DMS79 (cell line): ENCODE measurements at places on chromosomes 5 and 9.
A peak's percentile ranks its signal among the peaks of the same experiment; 100 is the strongest.

DNA sequence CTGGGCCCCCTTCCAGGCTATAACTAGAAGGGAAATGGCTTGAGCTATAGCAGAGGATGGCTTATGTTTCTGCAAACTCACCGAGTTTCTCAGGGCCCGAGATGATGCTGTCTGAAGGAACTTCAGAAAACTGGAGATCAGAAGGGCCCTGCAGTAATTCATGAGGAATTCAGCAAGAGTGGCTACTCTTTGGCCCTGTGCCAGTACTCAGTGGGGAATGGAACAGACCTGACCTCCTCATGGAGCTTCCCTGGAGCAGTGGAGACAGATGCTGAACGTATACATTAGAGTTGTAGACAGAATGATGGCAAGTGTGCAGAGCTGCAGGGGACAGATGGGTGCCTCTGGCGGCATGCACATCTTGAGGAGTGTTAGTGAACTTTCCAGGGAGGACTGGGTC, 17.3 kb upstream of the SMIM32 start:
- no peak for DNase-seq

DNA sequence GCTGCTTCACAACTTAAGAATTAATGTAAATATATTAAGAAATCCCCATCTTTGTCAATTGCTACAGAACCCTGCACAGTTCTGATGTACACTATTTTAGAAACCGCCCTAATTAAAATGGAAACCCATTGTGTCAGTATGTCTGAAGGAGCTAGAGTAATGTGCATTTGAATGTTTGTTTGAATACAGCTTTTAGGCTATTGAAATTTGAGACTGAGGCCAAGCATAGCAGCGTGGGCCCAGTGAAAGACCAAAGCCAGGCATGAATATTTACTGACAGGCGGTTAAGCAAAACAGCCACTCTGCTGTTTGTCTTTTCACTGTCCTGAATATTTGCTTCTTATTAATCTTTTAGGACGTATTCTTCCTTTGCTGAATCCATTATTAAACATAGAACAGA, 252.3 kb downstream of the IZUMO3 start:
- DNase-seq = no peak

DNA sequence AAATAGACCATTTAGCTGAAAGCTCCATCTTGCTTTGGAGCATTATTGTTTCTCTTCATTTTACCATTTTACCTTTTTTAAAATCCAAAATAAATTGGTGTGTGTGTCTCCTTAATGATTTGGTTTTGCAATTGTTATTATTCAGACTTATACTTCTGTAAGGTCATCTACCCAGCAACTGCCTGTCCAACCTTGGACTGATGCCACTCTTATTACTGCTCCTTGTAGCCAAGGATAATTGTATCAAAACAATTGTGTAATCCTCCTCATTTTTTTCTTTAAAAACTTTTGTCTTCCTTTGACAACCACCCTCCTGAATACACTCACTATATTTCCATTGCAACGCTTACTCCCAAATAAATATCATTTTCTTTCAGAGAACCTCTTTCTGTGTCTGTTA, 30.3 kb upstream of the HMGCR start:
- DNase-seq = no peak

DNA sequence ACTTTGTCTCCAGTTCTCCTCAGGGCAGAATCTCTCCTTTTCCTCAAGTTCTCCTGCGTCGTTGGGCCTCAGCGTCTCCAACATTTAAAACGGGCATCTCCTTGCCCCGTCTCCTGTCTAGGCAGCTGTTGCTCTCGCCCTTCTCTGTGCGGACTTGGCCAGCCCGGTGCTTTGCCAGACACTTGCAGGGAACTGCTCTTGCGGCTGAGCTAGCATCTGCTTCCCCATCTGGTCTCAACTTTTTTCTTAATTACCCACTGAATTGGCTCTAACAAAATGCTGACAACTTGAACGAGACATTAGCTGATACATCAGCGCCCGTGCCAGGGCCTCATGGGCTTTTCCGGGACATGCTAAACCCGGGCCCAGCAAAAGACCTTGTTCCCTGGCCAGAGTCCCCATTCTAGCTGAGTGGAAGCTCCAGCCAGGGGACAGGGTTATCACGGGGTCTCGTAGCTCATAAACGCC, 25.1 kb downstream of the ZNF618 start:
- no peak for DNase-seq

DNA sequence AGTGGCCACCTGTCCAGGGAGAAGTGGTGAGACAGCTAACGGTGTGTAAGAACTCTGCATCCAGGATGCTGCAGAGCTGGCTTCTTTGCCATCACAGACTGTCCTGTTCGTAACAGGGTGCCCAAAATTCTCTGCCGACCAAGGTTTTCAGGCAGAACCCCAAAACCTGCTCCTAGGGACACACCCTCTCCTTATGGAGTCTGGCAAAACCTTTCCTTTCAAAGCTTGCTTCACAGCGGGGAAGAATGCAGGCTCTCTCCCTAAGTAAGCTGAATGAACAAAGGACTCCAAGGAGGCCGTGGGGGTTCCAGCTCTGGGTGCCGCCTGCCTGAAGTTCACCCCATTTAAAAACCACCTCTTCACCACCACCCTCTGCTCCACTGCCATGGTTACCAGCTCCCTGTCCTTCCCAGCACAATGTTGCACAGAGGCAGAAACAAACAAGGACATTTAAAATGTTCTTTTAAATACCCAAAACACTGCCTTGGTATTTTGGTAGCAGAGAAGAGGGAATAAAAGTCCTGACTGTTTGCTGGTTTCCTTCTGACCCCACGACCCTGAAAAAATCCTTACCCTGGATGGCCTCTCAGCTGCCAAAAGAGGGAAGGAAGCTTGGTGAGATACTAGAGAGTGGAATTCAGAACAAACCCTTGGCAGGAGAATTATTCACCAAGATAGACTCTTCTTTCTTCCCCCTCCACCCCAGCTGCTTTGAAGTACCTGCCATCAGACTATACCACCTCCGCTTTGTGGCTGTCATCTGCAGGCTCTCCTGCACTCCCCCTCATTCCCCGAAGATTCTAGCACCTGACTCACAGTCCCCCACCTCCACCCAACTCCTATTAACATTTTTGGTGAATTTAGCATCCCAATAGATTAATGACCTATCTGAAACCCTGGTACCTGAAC, 7.1 kb upstream of the KLF9 start:
- DNase-seq = no peak

DNA sequence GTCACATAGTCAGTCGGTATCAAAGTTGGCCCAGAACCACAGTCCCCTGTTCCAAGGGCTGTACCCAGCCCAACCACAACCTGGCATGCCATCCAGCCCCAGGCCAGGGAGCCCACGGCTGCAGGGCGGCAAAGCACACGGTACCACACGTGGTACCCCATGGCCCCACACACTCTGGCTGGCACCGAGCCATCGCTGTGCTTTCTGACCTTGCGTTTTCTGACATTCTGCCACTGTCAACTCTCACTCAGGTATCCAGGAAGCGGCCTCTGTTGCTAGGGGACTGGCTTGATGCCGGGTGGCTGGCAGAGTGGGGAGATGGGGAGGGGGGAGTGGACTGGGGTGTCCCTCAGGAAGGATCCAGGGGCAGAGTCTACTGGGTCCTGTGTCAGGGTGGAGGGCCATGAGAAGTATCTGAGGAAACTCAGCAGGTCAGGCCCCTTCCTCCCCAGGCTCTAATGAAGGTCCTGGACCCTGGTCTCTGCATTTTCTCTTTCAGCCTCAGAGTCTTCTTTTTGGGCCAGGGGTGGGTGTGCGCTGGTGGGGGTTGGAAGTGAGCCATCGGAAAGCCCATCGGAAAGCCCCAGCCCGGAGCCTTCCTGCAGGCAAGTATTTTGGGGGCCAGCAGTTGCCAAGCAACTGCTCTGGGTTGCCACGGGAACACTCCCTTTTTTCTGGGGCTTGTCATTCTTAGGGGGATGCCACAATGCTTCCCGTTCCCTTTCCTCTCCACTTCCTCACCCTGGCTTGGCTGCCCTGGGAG, 21.0 kb upstream of the RALGDS start:
- no peak for DNase-seq

GRCh38 chr9:72856972-72857623, 95.8 kb downstream of the ALDH1A1 start:
- DNase-seq = no peak

- DNase-seq = peak; percentile 36
Observed at GRCh38 chr9:107020040-107020530, 157.1 kb downstream of the ZNF462 start.

- DNase-seq = no peak
Observed at GRCh38 chr5:135010502-135011354, 23.3 kb downstream of the PITX1 start.

DNA sequence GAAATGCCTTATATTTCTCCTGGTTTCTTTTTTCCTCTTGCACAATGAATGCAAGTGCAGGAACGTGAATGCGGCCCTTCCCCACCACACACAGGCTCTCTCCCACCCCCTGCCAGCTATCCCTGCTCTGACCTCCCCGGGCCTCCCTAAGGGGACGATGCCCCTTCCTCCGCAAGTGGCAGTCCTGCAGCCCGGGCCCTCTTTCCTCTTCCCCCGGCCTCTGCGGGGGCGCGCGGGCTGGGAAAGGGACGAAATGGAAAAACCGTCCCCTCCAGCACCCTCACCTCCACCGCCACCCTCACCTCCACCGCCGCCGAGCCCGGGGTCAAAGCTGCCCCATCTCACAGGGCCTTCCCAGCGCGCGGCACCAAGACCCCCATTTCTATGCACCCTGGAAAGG, 44.7 kb downstream of the GAS1 start:
- DNase-seq = no peak

GRCh38 chr9:27934471-27934870, 361.2 kb upstream of the C9orf72 start:
- no peak for DNase-seq

GRCh38 chr5:758698-759053, 25.9 kb downstream of the ZDHHC11B start:
- no peak for DNase-seq

- no peak for DNase-seq
Observed at GRCh38 chr5:88979244-88979643, 96.3 kb upstream of the MEF2C start.

DNA sequence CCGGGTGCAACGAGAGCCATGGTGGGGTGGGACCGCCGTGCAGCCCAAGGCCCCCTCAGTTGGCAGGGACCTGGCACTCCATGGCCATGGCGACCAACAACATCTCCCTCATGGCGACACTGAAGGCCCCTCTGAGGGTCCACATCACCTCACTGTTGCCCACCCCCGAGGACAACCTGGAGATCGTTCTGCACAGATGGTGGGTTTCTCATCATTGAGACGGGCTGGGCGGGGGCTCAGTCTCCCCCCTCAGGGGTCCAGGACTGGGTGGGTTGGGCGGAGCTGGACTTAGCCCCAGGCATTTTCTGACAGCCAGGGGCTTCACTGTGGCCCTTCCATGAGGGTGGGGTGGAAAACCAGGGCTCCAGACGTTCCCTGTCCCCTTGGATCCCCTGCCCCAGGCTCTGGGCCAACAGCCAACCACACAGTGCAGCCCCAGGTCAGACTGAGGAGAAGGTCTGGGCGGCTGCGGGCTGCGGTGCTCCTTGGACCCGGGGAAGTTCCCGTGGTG, 734 bp downstream of the PAEP start:
- DNase-seq = no peak

DNA sequence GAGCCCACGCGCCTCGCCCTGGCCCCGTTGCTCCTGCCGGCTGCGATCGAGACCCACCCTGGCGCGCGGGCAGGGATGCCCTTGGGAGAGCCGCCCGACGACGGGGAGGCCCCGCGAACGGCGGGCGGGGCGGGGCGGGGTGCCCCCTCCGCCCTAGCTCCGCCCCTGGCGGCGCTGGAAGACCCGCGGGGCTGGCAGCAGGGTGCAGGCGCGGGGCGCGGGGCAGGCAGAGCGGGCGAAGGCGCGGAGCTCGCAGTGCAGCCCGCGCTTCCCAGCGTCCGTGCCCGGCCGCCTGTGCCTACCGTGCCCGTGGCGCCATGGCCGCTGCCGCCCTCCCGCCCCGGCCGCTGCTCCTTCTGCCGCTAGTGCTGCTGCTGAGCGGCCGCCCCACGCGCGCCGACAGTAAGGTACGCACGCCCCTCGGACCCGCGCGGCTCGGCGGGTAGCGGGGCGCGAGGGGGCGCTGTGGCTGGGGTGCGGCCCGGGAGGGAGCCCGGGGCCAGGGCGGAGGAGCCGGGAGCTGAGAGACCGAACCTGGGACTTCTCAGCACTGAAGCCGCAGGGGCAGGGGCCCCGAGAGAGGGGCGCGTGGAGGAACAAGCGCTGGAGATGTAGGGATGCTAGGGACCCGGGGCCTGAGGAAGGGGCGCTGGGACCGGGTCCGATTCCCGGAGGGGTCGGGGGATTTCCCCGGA, at the start of gene OLFML2A:
Gene OLFML2A (plus strand): TSS at position 180 of the 695 bp plus-strand sequence. CDS start 138 bp downstream, at position 318.
- DNase-seq = no peak

GRCh38 chr5:756865-757345, 27.6 kb downstream of the ZDHHC11B start:
- DNase-seq = no peak

GRCh38 chr5:160278343-160278742, 34.0 kb downstream of the CCNJL start:
- DNase-seq = no peak

DNA sequence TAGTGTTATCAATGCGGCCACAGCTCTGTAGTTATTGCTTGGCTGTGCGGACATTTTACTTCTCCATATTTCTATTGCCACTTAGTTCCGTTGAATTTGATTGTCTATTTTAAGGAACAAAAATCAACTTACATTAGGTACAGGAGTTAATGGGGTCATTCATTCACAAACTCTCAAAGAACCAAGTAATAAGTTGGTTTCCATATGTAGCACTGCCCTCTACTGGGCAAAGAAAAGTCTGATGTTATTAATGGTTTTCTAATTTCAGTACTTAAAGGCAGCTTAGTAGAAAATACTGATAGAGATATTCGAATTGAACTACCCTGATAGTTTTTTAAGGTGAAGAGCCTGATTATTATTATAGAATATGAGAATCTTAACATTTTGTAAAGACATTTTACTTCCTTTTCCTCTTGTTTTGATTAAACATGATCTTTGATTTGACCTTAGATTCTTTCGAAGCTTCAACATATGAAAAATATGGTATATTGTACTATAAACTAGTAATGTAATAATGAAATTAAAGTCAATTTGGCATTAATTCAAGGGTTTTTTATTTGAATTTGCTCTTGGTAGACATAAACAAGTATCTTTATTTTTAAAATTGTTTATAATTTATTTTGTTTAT, 119.5 kb upstream of the CTNND2 start:
- DNase-seq = no peak

DNA sequence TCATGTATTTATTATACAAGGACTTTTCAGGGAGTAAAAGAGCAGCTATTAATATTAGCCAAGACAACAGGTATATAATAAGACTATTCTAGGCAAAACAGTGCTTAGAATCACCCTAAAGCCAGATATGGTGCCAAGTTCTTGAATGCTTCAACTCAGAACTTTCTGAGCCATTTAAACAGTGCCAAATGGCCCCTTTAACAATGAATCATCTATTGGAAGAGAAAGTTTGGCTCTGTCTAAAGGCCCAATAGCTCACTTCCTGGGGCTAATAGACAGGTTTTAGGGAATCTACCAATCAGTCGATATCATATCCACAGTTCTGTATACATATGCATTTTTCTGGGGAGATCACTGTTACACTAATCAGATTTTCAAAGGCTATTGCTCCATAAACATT, 42.9 kb downstream of the ZNF474 start:
- DNase-seq = no peak

DNA sequence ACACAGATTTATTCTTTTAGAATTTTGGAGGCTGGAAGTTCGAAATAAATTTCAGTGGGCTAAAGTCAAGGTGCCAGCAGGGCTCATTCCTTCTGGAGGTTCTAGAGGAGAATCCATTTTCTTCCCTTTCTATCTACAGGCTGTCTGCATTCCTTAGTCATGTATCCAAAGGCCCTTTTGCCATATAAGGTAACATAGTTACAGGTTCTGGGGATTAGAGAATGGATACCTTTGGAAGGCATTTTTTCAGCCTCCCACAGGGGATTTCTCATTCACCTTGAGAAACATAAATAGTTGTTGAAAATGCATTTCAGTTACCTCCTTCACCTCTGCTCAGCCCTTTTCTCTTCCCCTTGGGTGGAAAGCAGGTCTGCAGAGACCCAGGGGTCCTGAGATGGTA, 280.0 kb upstream of the MAP3K1 start:
- no peak for DNase-seq
